Stimulated activated memory B cell treated with anti-CD40 and anti-IgM and Interleukin-4, amounts not matched to agents 10 μg/mL and 1 μg/mL and 100 μg/mL, for 72 hours (primary cell): ENCODE measurements at places on chromosomes 3 and 15.
A peak's percentile ranks its signal among the peaks of the same experiment; 100 is the strongest.

DNA sequence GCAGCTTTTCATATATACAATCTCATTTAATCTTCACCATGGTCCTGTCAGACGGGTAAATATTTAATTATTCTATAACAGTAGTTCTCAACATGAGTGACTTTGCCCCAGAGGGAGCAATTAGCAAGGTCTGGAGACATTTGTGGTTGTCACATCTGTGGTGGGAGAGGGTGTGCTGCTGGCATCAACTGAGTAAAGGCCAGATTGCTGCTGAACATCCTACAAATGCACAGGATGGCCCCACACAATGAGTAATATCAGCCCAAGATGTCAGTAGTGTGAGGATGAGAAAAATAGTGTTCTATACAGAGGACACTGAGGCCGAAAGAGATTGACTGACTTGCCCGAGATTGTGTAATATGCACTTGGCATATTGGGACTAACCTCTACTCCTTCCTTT lies 156.0 kb downstream of the AGBL1 start:
- no peak for ATAC-seq

GRCh38 chr3:146101538-146101937 lies 59.4 kb downstream of the PLOD2 start:
- no peak for ATAC-seq

- ATAC-seq: peak; percentile 95
Measured at GRCh38 chr15:69760890-69761568, 308.4 kb downstream of the RPLP1 start.

GRCh38 chr15:73034221-73034620 lies 18.0 kb upstream of the NEO1 start:
- no peak for ATAC-seq

GRCh38 chr3:72080095-72080494 lies 295.1 kb upstream of the PROK2 start:
- ATAC-seq: no peak

DNA sequence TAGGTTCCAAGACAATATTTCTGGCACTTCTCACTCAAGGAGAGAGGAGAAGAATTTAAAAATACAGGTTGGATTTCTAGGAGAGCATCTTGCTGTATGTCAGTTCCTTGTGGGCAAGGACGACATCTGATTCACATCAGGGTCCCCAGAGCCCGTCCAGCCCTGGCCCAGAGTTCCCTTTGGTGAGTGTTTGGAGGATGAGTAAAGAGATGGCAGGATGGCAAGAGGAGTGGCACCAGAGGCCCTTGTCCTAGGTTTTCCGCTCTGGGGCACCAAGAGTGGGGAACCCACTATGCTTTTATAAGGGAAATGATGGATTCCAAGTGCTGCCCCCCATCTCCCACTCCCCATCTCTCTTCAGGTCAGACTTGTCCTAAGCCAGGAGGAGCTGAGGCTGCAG lies 181.8 kb downstream of the TBC1D2B start:
- no peak for ATAC-seq

- no peak for ATAC-seq
Measured at GRCh38 chr15:43230640-43231115, 9.9 kb upstream of the EPB42 start.

DNA sequence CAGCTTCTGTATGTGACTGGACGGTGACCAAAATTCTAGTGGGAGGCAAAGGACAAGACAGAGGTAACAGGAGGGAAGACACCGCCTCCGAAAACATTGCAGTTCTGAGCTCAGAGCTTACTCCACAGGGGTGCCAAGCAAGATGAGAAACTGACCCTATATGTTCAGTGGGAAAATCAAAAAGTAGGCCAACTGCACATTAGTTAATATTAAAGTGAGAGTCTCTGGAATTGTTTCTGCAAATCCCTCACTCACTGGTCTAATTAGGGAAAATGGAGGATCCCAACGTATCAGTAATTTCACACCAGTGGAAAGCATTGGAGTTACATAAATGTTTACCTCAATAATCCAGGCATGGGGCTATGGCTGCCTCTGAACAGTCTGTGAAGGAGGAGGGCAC lies 313.3 kb upstream of the KCNH8 start:
- ATAC-seq: no peak

DNA sequence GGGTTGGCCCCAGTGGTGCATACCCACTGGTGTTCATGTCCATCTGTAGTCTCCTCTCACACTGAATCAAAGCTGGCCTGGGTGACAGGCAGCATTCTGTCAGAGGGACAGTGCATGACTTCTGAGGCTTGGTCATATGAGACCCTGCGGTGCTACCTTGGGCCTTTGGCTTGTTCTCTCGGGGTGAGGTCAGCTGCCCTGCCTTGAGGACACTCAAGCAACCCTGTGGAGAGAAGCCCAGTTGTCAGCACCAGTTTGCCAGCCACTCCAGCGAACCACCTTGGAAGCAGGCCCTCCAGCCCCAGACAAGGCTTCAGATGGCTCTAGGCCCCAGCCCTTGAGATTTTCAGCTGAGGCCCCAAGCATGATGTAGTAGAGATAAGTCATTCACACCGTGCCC lies 16.9 kb upstream of the RAB7A start:
- ATAC-seq: no peak

DNA sequence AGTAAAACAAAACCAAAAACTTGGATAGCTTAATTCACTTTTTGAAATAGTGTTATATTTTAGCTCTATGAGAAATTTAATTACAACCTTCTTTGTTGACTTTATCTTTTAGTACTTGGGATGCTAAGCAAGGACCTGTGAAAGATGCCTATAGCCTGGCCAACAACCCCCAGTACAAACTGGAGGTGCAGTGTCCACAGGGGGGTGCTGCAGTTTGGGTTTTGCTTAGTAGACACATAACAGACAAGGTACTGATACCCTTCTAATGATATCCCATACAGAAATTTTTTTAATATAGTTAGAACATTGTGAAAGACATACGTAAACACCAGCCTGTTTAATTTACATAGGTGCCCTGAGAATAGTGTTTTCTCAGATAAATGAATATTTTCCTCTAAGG lies 35.3 kb downstream of the CAPN7 start:
- peak; percentile 53 for ATAC-seq

GRCh38 chr3:124297062-124297980 lies 305.4 kb upstream of the ROPN1 start:
- ATAC-seq: no peak

DNA sequence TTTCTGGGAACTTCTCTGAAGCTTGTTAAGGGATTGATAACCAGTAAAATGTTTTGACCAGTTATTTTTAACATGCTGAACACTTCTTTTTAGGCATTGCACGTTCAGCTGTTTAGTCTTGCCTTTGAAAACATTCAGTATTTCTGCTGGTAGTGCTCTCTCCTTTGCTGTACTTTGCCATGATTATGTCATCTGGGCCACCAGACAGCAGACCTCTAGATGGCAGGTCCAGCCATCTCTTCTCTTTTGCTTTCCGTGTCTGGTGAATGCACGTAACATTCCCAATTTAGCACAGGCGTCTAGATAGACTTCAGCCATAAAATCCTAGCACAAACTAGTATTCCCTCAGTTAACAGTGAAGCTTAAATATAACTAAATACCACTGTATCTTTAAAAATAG lies 57.8 kb downstream of the RAB7A start:
- ATAC-seq: no peak

DNA sequence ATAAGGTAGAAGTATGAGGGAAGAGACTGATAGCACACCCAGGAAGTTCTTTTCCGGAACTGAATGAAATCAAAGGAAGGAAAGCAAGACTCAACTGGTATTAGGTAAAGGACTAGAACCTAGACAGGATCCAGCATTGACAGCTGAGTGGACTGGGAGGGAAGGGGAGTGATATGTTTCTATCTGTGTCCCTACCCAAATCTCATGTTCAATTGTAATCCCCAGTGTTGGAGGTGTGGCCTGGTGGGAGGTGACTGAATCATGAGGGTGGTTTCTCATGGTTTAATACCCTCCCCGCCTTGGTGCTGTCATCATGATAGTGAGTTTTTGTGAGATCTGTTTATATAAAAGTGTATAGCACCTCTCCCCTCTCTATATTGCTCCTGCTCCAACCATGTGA lies 415.9 kb upstream of the KCNMB2 start:
- no peak for ATAC-seq

DNA sequence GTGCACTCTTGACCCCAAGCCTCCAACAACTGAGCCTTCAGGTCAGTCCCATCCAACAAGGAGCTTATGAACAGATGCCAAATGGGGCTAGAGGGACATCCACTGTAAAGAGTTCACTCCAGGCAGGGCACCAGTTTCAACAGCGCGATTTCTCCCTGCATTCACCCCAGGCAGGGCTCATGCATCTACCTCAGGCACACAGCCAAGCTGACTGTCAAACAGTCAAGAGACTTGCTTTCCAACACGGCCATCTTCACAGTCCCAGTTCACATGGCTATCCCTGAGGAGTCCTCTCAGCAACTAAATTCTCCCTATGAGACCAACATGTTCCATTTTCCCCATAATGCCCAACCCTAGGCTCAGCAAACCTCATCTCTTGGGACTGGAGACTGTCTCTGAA lies 17.7 kb downstream of the SLC25A20 start:
- no peak for ATAC-seq

- no peak for ATAC-seq
Measured at GRCh38 chr3:57659004-57659673, 33.7 kb downstream of the DENND6A start.

DNA sequence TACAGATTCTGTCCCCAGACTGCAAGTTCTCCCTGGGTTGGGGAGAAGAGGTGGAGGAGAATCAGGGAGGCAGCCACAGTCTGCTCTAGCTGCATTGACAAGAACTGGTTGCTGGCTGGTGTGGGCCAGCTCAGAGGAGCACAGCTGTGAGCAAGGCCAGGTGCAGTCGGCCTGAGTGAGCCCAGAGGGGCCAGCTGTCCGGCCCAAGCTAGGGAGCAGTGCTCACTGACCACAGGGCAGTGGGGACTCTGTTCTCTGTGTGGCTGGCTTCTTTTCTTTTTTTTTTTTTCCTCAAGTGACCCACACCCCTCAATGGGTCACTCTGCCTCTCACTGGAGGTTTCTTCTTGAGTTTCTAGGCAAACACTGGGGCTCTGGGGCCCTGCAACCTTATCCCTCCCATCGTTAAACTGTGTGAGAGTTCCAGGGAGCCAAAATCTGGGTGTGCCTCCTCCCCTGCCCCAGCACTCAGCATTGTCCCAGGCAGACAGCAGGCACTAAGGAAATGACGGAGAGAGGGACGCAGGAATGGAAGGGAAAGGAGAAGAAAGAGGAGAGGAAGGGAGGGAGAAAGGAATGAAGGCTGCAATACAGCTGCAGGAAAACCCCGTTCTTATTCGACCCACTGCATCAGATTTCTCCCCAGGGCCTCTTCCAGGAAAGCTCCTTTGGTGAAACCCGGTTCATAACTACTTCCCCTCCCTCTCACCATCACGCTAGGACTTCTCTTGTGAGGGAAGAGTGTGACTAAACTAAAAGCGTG lies 37.7 kb upstream of the HES1 start:
- ATAC-seq: no peak

GRCh38 chr15:44910981-44911625 lies 45.4 kb upstream of the TERB2 start:
- ATAC-seq: no peak

DNA sequence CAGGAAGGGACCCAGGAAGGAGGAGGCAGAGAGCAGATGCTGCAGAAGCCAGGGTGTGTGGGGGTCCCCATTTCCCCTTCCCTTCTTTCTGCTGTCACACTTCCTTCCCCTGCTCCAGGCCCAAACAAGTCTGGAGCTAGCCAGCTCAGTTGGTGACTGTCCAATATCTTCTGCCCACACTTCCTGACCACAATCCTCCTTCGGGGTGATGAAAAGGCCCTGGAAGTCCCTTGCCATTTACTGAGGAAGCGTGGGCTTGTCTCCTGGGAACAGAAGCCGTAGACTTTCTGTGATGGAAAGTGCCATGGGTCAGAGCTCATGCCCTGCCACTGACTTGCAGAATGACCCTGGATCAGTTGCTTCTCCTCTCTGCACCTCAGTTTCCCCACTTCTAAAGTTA lies 39.0 kb downstream of the ANAPC13 start:
- no peak for ATAC-seq

DNA sequence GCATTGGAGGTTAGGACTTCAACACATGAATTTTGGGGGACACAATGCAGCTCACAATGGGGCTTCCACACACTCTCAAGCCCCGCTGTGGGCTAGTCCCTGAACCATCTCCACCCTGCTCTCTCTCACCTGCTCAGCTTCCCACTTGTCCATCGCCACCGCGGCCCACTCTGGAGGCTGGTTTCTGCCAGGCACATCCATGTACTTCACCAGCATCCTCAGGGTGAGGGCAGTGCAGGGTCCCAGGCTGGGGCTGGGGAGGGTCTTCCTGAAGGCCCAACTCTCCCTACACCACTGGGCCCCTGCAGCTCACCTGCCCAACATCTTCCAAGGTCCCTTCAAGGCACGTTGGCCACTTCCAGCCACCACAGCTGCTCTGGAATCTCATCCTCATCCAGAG lies 46.4 kb downstream of the KLF15 start:
- ATAC-seq: no peak
